Stimulated activated CD4-positive, alpha-beta T cell treated with anti-CD3 and anti-CD28 coated beads, Interleukin-2, amount 100 ng/mL, for 24 hours (primary cell): ENCODE measurements at places on chromosomes 5 and 9.

- no peak for DNase-seq
Measured at GRCh38 chr5:124871303-124871702, 124.9 kb upstream of the ZNF608 start.

- DNase-seq: no peak
Measured at GRCh38 chr5:16742938-16743337, 126.1 kb upstream of the RETREG1 start.

GRCh38 chr5:57976506-57976905, 483.4 kb downstream of the PLK2 start:
- DNase-seq: no peak

- DNase-seq: no peak
Measured at GRCh38 chr5:113058706-113059226, 82.2 kb downstream of the DCP2 start.

GRCh38 chr9:7027996-7028395, 270.2 kb downstream of the KDM4C start:
- no peak for DNase-seq

DNA sequence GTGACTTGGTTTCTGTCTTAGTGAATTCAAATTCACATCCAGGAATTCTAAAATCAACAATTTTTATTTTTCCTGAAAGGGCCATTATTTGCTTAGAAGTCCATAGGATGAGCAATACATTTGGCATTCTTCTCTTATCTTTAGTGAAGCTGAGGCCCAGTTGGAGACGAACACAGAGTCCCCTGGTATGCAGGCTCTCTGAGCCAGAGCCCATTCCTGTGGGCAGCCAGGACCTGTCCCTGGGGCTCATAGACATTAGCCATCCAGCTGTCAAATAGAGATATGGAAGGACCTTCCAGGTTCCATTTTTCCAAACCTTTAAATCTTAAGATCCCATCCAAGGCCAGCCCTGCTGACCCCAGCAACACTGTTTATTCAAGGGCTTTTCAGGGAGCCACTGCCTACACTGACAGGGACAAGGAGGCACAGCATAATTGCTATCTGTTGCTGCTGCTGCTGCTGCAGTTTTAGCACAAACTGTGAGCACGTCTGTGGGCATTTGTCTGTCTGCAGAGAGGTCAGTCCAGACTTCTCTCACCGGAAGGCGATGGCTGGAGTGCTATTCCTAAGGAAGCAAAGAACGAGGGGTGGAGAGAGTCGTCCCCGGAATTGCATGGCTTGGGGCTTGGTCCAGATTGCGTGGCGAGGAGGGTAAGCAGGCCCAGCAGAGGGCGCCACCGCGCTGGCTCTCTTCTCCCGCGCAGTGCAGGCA, 639.0 kb downstream of the CCDC171 start:
- DNase-seq: peak; percentile 61

DNA sequence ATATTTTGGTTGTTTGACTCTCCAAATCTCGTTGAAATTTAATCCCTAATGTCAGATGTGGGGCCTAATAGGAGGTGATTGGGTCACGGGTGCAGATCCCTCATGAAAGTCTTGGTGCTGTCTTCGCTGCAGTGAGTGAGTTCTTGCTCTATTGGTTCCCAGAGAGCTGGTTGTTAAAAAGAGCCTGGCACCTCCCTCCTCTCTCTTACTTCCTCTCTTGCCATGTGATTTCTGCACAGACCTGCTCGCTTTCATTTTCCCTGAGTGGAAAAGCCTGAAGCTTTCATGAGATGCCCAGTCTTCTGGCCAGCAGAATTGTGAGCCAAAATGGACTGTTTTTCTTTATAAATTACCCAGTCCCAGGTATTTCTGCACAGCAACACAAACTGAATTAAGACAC, 221.6 kb downstream of the MAT2B start:
- DNase-seq: no peak

GRCh38 chr9:3511551-3511950, 14.2 kb downstream of the RFX3 start:
- no peak for DNase-seq

- DNase-seq: no peak
Measured at GRCh38 chr9:4573634-4574389, 83.5 kb downstream of the SLC1A1 start.

- DNase-seq: no peak
Measured at GRCh38 chr5:35920890-35921289, 17.5 kb downstream of the CAPSL start.

- no peak for DNase-seq
Measured at GRCh38 chr5:165305596-165305995, 1800.2 kb downstream of the MAT2B start.

- peak; percentile 81 for DNase-seq
Measured at GRCh38 chr9:112332977-112333638, at the start of gene PTBP3. Gene PTBP3 (minus strand): TSS chr9:112333619. CDS start chr9:112297865, 35,754 bp downstream.

DNA sequence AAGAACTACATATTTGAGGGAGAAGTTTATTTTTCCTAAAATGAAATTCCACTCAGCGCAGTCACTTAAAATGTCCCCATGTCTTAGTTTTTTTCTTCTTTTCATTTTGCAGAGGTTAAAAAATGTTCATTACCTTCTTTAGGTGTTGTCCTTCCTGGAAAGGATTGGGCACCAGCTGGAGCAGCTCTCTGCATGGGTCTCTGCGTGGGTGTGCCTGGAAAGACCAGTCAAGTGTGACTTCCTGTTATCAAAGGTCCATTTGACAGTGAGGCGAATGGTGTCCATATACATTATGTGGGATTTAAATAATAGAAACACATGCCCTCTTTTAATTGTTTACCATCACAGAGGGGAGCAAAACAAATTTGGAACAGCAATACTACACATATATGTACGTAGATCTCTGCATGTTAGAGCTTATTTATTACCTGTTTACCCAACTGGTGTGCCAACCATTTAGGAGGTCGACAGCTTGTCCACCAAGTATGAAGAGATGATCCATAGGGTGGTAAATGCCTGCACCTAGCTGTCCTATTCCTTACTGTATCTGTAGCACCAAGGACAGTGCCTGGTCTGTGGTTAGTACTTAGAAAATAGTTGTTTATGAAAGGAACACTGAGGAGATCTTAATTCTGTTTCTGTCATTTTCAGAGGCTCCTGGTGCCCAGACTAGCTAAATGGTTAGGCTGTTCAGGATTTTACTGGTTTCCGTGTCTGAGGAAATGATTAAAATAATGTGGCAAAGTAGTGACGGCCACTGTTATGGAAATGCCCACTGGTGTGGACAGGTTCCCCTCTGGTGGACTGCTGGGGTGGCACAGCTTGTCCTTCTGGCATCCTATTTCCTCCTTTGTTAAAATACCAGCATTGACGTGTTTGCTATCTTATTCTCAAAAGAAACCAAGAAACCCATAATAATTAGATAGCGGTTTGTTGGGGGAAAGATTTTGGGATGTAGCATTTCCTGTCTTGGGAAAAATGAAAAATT, 200.4 kb downstream of the MAST4 start:
- DNase-seq: no peak

DNA sequence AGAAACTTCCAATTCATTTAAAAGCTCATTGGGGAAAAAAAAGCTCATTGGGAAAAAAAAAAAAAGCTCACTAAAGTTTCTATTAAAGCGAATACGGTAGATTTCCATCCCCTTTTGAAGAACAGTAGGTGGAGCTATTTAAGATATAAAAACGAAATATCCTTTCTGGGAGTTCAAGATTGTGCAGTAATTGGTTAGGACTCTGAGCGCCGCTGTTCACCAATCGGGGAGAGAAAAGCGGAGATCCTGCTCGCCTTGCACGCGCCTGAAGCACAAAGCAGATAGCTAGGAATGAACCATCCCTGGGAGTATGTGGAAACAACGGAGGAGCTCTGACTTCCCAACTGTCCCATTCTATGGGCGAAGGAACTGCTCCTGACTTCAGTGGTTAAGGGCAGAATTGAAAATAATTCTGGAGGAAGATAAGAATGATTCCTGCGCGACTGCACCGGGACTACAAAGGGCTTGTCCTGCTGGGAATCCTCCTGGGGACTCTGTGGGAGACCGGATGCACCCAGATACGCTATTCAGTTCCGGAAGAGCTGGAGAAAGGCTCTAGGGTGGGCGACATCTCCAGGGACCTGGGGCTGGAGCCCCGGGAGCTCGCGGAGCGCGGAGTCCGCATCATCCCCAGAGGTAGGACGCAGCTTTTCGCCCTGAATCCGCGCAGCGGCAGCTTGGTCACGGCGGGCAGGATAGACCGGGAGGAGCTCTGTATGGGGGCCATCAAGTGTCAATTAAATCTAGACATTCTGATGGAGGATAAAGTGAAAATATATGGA, at the start of gene PCDHGA12:
TSS of gene PCDHGA12 (plus strand) at position 176 of the 782 bp plus-strand sequence. CDS start at position 429, 253 bp downstream.
- DNase-seq: peak; percentile 43

GRCh38 chr9:113428062-113428615, 17.6 kb downstream of the C9orf43 start:
- DNase-seq: no peak

DNA sequence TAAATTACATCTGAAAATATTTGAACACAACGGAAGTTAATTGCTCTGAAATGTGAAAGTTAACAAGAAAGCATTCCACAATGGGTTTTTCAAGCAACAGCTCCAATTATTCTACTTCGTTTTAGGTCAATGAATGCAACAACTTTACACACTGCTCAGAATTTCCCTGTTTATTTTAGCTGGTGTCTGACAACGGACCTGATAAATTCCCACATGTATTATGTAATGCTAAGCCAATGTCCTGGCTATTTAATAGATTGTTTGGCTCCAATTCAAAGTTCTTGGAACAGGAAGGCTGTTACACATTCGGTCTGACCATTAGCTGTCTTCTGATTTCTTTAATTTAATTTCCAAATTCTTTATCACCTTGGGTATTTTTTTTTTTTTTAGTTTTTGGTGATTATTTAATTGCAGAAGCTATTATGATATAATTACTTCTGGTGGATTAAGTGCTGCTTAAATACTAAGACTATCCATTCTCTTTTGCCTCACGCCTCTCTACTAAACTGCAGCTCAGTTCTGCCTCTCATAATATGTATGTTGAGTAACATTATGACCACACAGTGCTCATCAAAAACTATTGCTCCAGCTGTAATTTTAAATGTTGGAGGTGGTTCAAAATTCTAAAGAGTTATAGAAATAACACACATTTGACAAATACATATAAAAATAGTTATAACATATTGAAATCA, 57.9 kb downstream of the MEF2C start:
- no peak for DNase-seq

- DNase-seq: no peak
Measured at GRCh38 chr5:96808541-96808828, 740 bp upstream of the ERAP1 start.

DNA sequence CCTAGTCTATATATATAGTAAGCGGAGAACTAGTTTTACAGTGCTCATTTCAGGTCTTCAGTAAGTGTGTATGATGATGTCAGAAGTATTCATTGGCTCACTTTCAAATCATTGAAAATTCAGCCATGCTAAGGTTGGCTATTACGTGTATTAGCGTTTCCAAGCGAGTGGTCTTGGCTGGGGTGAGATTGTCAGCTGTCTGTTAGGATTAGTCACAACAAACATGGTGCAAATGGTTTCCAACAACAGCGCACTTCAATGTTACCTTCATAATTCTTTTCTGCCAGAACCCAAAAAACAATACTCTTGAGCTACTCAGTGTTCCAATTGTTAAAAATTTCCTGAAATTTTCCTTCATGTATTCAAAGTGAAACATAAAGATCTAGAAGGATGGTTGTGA, 283.0 kb downstream of the AOPEP start:
- no peak for DNase-seq

GRCh38 chr9:15372455-15372854, 50.2 kb upstream of the SNAPC3 start:
- no peak for DNase-seq

- DNase-seq: peak; percentile 74
Measured at GRCh38 chr9:136881691-136882108, 4.6 kb upstream of the TRAF2 start.

- DNase-seq: no peak
Measured at GRCh38 chr5:160001457-160001856, 7.5 kb upstream of the TTC1 start.

- DNase-seq: no peak
Measured at GRCh38 chr5:132867046-132867451, 607 bp downstream of the UQCRQ start.

GRCh38 chr9:87650611-87651295, 75.2 kb upstream of the CTSL start:
- no peak for DNase-seq

DNA sequence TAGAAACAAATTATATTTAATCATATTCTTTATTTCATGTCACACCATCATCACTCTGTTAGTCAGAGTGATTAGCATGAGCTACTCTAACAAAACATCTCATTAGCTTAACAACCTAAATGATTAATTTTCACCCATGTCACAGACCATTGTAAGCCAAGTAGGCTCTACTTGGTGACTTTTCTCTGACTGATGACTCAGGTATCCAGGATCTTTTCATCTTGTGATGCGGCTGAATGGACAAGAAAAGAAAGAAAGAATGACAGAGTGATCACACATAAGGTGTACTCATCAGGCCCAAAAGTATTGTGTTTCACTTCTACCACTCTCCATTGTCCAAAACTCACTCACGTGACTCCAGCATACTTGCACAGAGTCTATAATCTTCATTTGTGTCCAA, 299.3 kb downstream of the ANXA1 start:
- no peak for DNase-seq

DNA sequence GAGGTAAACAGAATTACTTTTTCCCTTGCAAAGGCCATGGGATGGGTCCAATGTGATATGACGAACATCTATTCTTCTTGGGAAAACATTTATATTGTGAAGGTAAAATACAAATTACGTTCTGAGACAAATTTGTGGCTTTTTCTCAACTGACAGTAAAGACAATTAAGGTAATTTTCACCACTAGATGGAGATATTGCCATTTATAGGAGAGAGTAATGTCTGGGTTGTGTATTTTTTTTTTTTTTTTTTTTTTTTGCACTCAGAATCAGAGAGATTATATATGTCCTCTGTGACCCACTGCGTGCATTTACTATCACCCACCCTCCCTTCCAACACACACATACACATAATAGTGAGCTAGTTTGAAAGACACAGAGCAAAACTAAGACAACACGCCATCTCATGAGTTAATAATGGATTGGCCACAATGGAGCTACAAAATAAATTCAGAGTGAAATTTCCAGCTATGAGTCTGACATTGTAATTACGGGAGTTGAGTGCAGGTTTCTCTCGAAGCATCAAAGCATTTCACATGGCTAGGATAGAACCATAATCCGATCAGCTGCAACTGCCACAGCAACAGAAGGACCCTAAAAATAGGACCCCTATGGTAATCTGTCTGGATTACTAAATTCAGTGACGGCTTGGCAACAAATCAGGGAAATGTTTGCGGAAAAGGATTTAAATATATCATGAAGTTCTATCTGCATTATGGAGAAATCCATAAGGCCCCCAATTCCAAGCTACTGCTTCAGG, 49.2 kb downstream of the ANXA1 start:
- DNase-seq: no peak

DNA sequence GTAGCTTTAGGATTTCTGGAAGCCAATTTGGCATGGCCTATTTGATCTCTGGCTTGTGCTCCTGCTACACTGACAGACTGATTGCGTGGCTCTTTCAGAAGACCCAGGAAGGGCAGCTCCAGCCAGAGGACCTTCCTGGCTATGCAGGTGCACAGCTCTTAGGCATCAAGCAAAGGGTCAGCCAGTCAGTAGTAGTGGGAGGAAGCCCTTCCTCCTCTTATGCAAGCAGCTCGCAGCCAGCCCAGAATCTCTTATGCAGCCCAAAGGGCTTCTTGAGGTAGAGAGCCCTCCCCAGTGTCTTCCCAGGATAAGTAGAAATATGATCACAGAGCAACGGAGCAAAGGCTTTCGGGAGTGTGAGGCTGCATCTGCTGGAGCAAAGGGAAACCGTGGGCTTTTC, 43.2 kb downstream of the SLC36A1 start:
- no peak for DNase-seq
